ENCODE measurements at places on chromosomes 2 and 18.

DNA sequence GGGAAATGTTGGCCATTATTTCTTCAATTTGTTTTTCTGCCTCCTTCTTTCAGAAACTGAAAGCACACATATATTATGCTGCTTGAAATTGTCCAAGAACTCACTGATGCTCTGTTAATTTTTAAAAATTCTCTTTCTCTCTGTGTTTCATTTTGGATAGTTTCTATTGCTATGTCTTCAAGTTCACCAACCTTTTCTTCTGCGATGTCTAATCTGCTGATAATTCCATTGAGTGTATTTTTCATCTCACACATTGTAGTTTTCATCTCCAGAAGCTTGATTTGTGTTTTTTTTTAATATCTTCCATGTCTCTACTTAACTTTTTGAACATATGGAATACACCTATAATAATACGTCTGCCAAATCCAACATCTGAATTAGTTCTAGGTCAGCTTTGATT lies 98.1 kb upstream of the TGFA start:
- DNase-seq, result no peak

DNA sequence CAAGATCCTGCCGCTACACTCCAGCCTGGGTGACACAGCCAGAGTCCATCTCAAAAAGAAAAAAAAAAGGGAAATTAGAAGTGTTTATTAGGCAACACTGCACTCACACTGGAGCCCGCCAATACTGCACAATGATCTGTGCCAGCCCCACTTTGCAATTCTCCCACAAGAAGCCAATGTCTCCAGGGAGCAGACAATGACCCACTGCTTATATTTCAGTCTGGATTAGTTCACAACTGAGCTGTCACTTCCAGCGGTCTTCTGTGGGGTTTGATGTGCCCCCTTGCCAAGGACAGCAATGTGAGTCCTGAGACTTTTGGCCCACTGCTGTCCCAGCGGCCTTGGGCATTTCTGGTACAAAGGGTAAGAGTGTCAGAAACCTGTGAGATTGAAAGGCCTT lies 85.6 kb upstream of the PPM1B start:
- no peak for DNase-seq

GRCh38 chr2:95234286-95234785 lies 27.0 kb downstream of the ZNF892 start:
- no peak for DNase-seq

DNA sequence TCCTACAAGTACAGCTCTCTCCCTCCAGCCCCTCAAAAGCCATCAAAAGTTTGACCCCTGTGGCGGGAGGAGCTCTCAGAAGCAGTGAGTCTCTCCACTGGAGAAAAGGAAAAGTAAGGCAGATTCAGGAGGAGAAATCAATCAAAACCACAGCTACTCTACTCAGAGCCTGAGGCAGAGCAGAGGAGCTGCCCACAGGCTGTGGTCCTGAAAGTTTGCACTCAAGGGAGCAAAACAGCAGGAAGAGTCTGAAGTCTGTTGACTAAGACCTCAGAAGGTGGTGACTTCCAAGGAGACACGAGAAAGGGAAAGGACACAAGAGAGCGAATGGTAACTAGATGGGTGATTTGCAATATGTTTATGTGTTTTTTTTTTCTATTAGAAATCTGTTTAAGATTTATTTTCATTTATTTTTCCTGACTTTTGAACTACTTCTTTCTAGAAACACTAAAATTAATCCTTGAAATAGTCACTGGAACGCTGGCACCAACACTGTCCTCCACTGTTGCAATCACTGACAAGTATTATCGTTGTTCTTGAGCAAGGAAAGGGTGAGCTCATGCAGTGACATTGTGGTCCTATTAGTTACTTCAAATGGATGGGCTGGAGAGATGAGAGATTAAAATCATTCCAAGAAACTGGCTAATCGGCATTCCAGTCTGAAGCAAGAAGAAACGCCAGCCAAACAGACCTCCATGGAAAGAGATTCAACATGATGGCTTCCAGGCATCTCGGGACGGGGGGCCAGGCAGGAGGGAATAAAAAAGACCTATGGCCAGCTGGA lies 35.8 kb downstream of the PID1 start:
- DNase-seq, result no peak

All from stimulated activated CD8-positive, alpha-beta memory T cell treated with anti-CD3 and anti-CD28 coated beads, Interleukin-15, amount 100 ng/mL, for 48 hours (primary cell).